ENCODE measurements at places on chromosomes 1 and 21.

DNA sequence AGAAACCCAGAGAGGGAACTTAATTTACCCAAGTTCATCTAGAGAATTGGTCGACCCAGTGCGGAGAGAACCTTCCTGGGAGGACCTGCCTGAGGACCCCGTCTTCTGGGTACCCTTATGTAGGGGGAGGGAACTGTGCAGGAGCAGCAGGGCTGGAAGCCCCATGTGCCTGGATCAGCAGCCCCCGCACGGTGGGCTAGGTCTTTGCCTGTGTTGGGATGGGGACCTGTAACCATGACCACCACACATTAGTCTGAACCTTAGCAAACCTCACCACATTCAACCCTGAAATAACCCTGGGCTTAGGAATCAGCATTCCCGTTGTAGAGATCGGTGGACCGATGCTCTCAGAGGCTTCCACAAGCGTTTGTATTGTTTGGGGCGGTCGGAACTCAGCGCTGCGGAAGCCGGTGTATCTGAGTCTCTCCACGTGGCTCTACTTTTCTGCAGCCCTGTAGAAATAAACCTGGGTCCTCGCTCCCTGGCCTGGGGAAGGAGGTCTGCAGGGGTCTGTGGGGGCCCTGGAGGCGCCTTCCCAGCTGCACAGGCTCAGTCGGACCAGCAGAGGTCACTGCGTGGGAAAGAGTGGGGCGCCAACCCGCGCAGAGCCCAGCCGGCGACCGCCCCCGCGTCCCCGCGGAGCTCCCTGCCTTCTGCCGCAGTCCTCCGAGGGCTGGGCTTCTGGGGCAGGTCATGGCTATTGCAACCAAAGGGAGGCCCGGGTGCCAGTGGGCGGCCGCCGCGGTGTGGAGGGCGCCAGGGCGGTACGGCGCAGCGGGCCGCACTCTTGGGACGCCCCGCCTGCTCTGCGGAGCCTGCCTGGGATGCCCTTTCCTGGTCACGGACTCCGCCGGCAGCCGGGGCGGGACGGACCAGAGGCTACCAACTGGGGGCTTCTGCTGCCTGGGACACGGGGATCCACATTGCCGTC is 36.2 kb upstream of the KCNA10 start:
- peak; percentile 12 for DNase-seq

DNA sequence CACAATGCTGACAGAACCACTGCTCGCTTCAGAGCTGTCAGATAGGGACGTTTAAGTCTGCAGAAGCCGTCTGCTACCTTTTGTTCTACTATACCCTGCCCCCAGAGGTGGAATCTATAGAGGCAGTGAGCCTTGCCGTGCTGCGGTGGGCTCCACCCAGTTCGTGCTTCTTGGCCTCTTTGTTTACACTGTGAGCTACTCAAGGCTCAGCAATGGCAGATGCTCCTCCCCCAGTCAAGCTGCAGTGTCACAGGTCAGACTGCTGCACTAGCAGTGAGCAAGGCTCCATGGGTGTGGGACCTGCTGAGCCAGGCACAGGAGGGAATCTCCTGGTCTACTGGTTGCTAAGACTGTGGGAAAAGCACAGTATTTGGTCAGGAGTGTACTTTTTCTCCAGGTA is 47.1 kb downstream of the LEPR start:
- no peak for DNase-seq

- DNase-seq, result no peak
Observed at GRCh38 chr1:172323686-172324085, 96.8 kb upstream of the C1orf105 start.

- DNase-seq, result no peak
Observed at GRCh38 chr1:31880957-31881687, 57.0 kb downstream of the PTP4A2 start.
